ENCODE measurements at places on chromosomes 12 and 14. TPM values are rescaled to one million over a fixed set of nuclear protein-coding genes. Genes with fewer than 3 reads are reported as not detected.

GRCh38 chr12:70049596-70050360 lies 193.5 kb upstream of the CNOT2 start:
- peaks cover 9% of the 10 kb centered on the region for H3K4me1 ChIP-seq
- H3K36me3 ChIP-seq: no peaks in the 10 kb centered on the region
- H3K4me3 ChIP-seq: no peak overlapping the region
- no peak overlapping the region for H3K27ac ChIP-seq
- H3K27me3 ChIP-seq: peaks cover 13% of the 10 kb centered on the region

DNA sequence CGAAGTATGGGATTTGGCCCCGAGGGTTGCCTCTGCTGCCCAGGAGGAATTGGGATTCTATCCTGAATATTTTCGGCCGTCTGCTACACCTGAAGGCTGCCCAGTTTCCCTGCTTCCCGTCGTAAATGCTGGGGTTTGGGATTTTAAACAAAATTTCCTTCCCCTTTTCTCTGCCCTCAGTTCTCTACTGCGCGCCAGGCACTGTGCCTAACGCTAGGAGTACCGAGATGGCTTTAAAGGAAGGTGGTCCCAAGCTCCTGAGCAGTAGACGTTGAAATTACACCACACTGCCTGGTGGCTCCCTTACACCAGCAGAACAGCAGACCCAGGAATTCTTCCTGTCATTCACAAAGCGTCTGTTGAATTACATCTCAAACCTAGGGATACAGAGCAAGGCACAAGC lies 566 bp upstream of the PRDM4 start:
- H3K36me3 ChIP-seq: peaks cover 8% of the 10 kb centered on the region
- no peaks in the 10 kb centered on the region for H3K27me3 ChIP-seq
- no peak for DNase-seq

- no peaks in the 10 kb centered on the region for H3K36me3 ChIP-seq
- H3K4me1 ChIP-seq: no peaks in the 10 kb centered on the region
Observed at GRCh38 chr12:131851741-131852550, 23.8 kb downstream of the MMP17 start.

GRCh38 chr12:8680533-8680932 lies 17.3 kb upstream of the RIMKLB start:
- DNase-seq: no peak
- H3K36me3 ChIP-seq: no peaks in the 10 kb centered on the region
- H3K4me3 ChIP-seq: no peak overlapping the region
- no peak overlapping the region for H3K27ac ChIP-seq
- H3K4me1 ChIP-seq: peaks cover 9% of the 10 kb centered on the region

- H3K4me3 ChIP-seq: no peak overlapping the region
- no peaks in the 10 kb centered on the region for H3K27me3 ChIP-seq
- H3K4me1 ChIP-seq: no peaks in the 10 kb centered on the region
Observed at GRCh38 chr12:93080994-93081809, 152.1 kb upstream of the EEA1 start.

- H3K36me3 ChIP-seq: peaks cover 40% of the 10 kb centered on the region
- no peaks in the 10 kb centered on the region for H3K4me1 ChIP-seq
- H3K4me3 ChIP-seq: no peak overlapping the region
- peaks cover 5% of the 10 kb centered on the region for H3K27me3 ChIP-seq
- no peak overlapping the region for H3K27ac ChIP-seq
Observed at GRCh38 chr14:77469067-77469505, 11.2 kb downstream of the AHSA1 start.

GRCh38 chr14:56271970-56272369 lies 153.8 kb downstream of the PELI2 start:
- no peaks in the 10 kb centered on the region for H3K4me1 ChIP-seq
- H3K27ac ChIP-seq: no peak overlapping the region
- no peak for DNase-seq
- no peaks in the 10 kb centered on the region for H3K27me3 ChIP-seq
- H3K4me3 ChIP-seq: no peak overlapping the region

GRCh38 chr12:120740871-120741270 lies 15.2 kb downstream of the ACADS start:
- no peak overlapping the region for H3K27ac ChIP-seq
- H3K4me1 ChIP-seq: no peaks in the 10 kb centered on the region
- no peak overlapping the region for H3K4me3 ChIP-seq
- no peak for DNase-seq

GRCh38 chr14:92846162-92846897 lies 52.2 kb downstream of the GOLGA5 start:
- no peak overlapping the region for H3K4me3 ChIP-seq
- H3K36me3 ChIP-seq: peaks cover 8% of the 10 kb centered on the region
- no peaks in the 10 kb centered on the region for H3K27me3 ChIP-seq
- DNase-seq: no peak
- peaks cover 21% of the 10 kb centered on the region for H3K4me1 ChIP-seq

- no peak for DNase-seq
- peaks cover 12% of the 10 kb centered on the region for H3K4me1 ChIP-seq
- no peak overlapping the region for H3K27ac ChIP-seq
- H3K27me3 ChIP-seq: peaks cover 42% of the 10 kb centered on the region
- no peaks in the 10 kb centered on the region for H3K36me3 ChIP-seq
Observed at GRCh38 chr14:50943261-50943942, 881 bp downstream of the PYGL start.

The RAPGEF3 gene
- 0.15 TPM for total RNA-seq
